ENCODE measurements at places on chromosomes 1 and 21.
A peak's percentile ranks its signal among the peaks of the same experiment; 100 is the strongest.

DNA sequence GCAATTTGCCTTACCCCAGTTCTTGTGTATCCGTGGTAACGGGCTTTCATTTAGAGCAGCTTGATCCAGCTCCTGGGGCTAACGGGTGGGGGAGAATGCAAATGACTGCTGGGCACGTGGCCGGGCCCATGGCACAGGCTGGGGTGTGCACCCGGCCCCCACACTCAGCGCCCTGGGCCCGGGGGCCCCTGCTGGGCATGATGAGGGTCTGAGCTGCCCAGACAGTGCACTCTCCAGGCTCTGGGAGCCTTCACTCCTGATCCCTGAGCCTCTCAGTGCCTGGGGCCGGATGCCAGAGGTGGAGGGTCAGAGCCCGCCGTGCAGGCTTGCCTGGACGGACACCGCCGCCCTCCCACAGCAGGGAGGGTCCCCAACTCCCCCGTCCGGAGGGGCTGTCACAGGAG, 20.1 kb upstream of the PEX10 start:
- DNase-seq: no peak

- DNase-seq: no peak
Observed at GRCh38 chr21:36433059-36433709, 46.7 kb downstream of the CLDN14 start.

GRCh38 chr1:103191327-103191726, 83.0 kb upstream of the COL11A1 start:
- no peak for DNase-seq

- DNase-seq: no peak
Observed at GRCh38 chr1:164651351-164651951, 92.5 kb downstream of the PBX1 start.

- DNase-seq: no peak
Observed at GRCh38 chr1:117633936-117634335, 28.1 kb downstream of the TENT5C start.

DNA sequence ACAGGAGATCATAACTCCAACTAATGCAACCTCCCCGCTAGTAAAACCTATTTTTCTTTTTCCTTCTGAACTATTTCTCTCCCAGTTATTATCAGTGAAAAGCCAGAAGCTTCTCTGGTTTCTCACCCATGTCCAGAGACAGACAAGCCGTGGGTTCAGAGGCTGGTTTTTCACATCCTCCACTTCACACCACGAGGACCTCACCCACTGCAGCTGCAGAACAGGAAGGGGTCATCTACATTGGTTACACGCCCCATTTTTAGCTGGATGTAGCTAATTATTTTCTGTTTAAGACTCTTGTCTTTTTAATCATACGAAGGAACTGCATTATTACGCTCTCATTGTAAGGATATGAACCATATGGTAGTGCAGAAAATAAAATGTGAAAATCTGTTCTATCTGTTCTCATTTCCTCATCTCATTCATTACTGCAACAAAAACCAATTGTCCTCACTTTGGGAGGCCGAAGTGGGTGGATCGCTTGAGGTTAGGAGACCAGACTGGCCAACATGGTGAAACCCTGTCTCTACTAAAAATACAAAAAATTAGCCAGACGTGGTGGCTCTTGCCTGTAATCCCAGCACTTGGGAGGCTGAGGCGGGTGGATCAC, 39.1 kb upstream of the CLDN14 start:
- DNase-seq: no peak

- peak; percentile 69 for DNase-seq
Observed at GRCh38 chr1:234326497-234327366, 46.5 kb upstream of the COA6 start.

DNA sequence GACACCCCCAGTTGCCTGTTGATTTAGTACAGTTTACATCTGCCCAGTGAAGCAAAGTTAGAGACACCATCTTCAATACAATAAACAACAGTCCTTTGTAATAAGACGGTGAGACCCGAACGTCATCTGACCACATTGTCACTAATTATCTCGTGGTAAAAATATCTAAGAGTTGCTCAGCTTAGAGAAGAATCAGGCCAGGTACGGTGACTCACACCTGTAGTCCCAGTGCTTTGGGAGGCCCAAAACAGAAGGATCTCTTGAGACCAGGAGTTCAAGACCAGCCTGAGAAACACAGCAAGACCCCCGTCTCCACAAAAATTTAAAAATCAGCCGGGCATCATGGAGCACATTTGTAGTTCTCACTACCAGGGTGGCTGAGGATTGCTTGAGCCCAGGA, 53.5 kb downstream of the CD34 start:
- DNase-seq: no peak

- DNase-seq: no peak
Observed at GRCh38 chr1:214473387-214473786, 78.0 kb downstream of the PTPN14 start.

GRCh38 chr1:218785928-218786327, 387.8 kb upstream of the LYPLAL1 start:
- no peak for DNase-seq

- peak; percentile 94 for DNase-seq
Observed at GRCh38 chr1:183023146-183023600, at the start of gene LAMC1. TSS of gene LAMC1 (plus strand) at chr1:183023420. CDS start at chr1:183023717, 297 bp downstream.

- no peak for DNase-seq
Observed at GRCh38 chr1:183374825-183375224, 43.4 kb downstream of the NMNAT2 start.

DNA sequence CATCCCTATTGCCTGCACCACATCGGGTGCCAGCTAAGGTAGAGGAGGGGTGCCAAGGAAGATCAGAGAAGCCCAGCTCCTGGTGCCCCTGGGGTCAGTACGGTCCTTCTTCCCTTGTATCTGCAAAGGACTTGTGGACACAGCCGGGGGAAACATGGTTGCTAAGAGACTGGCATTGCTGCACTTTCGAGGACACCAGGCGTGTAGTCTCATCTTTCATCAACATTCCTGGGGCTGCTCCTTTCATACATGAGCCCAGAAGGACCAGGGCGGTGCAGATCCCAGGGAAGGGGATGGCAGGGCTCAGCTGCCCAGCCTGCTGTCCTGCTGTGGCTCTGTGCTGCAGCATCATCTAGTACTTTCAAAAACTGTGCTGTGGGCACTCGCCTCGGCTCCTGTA, 61.0 kb downstream of the RUNX1 start:
- DNase-seq: no peak

DNA sequence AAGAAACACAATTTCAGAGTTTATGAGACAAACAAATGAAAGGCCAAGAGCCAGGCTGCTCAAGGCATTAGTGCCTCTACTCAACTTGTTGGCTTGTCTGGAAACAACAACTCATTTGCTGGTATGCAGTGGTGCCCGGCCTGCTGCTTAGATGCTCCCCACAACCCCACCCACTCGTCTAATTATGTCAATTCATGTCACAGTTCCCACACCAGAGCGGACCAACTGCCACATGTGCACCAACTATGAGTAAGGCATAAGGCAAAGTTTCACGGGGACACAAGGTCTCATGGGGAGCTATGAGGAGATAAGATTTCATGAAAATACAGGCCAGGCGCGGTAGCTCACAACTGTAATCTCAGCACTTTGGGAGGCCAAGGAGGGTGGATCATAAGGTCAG, 34.5 kb upstream of the LRRC38 start:
- DNase-seq: no peak

GRCh38 chr21:42057851-42058437, 13.2 kb upstream of the UMODL1 start:
- DNase-seq: no peak

GRCh38 chr1:229086686-229087085, 184.2 kb upstream of the RAB4A start:
- DNase-seq: no peak

- DNase-seq: peak; percentile 81
Observed at GRCh38 chr1:93304716-93305138, 41.0 kb upstream of the DR1 start.

DNA sequence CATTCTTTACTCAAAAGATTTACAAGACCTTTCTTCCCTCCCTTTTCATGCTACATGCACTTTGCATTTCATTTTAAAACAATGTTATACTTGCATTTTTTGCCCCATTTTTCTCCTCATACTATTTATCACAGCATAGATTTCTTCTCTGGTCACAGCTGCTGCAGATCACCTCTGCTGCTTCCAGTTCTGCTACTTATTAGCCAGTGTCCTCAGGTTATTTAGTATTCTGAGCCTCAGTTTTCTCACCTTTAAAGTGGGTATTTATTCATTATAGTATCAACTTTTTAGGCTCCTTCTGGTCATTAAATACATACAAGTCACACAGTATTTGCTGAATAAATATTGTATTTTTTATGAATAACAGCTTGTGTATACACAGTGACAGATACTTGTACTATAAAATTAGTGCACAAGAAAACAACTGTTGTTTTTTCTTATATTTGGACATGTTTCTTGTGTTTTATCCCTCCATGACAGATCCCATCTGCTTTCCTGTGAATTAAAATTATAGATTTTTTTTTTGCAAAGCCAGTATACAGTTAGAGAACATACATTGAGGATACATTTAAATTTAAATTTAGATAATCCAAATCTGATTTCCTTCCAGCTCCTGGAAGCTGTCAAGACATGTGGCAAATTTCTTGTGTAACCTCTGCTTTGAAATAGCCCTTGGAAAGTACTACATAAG, 85.3 kb upstream of the BCL10 start:
- DNase-seq: no peak

DNA sequence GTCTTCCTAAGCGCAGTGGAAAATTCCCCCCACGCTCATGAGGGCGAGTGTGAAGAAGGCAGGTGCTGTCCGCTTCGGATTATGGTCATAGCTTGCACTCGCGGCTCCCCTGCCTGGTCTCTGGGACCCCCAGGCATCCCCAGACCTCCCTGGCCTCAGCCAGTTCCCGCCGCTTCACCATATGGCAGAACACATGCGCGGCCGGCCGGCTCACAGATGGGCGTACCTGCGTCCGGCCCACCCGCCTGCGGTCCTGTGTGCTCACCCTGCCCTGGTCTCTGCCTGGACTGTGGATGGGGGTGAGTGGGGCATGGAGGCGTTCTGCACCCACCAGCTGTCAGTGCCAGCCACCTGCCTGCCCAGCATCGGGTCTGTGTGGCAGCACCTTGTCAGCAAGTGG, 34.1 kb downstream of the PRKCZ start:
- no peak for DNase-seq

DNA sequence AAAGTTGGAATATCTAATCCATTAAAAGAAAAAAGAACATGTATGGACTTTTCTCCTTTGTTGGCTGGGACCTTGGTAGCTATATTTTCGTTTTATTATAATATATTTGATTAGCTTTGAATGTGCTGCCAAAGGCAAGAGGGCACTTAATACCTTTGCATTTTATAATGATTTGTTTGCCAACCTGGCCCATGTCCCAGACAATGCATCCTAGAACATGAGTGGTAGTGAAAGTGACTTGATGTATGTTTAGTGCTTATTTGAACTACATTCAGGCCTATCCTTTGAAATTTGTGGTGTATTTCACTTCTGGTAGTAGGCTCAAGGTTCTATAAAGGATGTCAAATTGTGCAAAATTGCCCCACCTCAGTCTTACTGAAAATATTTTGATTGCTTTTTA, 25.9 kb downstream of the CACHD1 start:
- DNase-seq: no peak

- DNase-seq: no peak
Observed at GRCh38 chr1:156232201-156232894, 9.6 kb upstream of the BGLAP start.

DNA sequence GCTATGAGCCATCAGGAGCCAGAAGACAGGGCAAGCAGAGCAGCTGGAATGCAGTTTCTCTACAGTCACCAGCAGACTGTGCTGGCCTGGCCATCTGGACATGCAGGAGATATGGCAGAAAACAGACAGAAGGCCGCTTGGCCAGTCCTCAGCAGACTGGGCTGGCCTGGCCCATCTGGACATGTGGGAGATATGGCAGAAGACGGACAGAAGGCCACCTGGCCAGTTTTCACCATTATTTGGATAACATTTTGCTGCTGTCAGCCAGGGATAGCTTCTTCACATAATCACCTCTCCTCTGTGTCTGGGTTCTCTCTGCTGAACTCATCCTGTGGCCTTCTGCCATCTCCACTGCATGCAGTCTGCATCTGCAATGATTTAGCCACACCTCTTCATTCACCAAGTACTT, 25.0 kb upstream of the CACYBP start:
- DNase-seq: no peak

GRCh38 chr1:177927021-177927596, 42.7 kb downstream of the SEC16B start:
- DNase-seq: no peak

- DNase-seq: peak; percentile 86
Observed at GRCh38 chr1:12124693-12125421, 41.9 kb upstream of the TNFRSF1B start.

DNA sequence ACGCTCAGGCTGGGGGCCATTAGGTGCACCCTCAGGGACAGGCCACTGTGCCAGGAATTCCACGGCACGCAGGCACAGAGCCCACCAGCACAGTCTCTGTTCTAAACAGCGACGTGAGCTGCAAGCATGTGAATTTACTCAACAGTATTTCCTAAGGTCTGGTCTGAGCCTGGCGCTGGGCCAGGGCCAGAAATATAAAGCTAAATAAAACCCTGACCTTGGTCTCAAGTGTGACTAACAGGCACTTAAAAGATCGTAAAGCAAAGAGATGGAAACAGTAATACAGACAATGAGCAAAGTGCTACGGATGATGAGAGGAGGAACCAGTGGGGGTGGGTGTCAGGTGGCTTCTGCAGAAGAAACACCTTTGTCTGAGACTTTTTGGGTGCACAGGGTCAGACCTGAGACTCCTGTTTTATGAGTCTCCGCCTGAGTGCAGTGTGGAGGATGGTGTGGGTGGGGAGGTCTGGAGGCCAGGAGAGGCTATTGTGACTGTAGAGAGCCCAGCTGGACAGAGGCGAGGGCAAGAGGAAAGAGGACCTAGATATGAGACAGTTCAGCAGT, 53.4 kb upstream of the EDN2 start:
- DNase-seq: peak; percentile 39

DNA sequence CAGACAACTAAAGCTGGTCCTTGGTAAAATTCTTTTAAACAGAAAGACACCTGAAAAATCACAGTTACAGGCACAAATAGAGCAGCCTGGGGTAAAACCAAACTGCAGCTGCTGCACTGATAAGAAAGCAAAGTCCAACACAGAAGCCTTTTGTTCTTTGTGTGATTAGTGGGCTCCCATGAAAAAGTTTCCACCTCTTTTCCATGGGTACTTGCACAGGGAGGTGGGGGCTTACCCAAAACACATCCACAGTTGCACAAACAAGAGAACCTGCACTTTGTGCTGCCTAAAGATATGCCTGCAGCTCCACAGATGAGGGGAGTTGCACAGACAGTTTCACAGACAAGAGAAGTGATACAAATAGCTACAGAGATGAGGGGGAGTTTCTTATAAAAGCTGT, 106.7 kb upstream of the SLC5A9 start:
- DNase-seq: no peak

Measured in NAMALWA (cell line).